NCI-H2029 treated with DMSO at 0.1 percent for 48 hours (cell line): ENCODE measurements at places on chromosomes 2 and 18.
A peak's percentile ranks its signal among the peaks of the same experiment; 100 is the strongest.

- peak; percentile 18 for DNase-seq
These were observed 80.0 kb downstream of the GFPT1 start for GRCh38 chr2:69306822-69307578.

GRCh38 chr18:44840058-44840790, 159.5 kb downstream of the SETBP1 start:
- DNase-seq: no peak

GRCh38 chr2:193199322-193199721, 1004.6 kb upstream of the TMEFF2 start:
- DNase-seq: no peak

- no peak for DNase-seq
These were observed 285.0 kb upstream of the PARD3B start for GRCh38 chr2:204260162-204260877.

DNA sequence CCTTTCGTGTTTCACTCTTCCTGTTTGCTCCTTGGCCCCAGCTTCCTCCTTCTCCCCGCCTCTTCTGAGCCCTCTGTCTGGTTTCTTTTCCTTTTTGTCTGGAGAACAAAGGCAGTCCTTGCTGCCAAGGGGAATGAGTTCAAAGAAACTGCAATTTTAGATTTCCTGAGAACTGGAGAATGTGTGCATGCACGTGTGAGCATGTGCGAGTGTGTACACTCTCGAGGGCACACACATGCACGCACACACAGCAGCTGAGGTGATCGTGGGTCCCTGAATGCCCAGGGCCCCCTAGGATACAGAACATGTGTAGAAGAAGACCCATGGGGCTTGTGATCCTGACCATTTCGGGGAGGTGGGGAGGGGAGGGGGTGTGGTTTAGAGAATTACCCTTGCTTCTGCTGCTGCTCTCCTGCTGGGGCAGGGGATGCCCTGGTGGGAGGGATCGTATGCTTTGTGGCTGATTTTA, 151.8 kb downstream of the DYSF start:
- no peak for DNase-seq

DNA sequence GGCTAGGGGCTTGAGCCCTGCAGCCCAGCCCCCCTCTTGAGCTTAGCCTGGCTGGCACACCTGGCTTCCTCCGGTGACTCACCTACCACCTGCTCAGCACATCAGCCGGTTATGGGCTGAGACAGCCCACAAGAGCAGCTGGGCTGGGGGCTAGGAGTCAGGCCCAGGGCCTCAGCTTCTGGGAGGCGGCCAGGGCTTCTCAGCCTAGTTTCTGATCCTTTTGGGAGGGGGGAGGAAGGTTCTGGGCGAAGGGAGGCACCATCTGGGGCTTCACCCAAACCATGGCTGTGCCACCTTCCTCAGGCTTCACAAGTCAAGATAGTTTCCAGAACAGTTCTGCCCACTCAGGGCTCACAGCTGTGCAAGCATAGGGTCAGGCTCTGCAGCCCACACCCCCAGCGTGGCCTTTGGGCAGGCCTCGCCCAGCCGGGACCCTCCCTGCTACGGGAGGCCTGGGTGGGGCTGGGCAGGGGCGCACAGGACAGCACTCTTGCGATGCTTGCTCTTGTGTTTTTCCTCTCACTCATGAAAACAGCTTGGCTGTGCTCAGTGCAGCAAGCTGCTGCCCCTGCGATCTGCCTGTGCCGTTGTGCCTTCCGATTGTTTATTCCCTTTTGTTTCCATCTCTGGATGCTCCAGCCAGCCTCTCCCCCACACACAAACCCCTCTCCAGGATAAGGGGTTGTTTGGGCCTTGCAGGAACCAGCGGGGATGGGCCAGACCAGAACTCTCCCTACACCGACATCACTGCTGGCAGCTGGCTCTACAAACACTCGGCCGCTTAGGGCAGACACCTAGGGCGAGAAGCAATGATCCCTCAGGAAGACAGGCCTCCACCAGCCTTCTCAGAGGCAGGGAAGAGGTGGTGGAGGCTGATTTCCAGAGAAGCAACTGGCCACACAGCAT, 26.1 kb upstream of the SEMA4C start:
- peak; percentile 82 for DNase-seq

- DNase-seq: no peak
These were observed 8.6 kb downstream of the VRK2 start for GRCh38 chr2:58055033-58055786.

GRCh38 chr2:191384829-191385228, 139.6 kb downstream of the MYO1B start:
- DNase-seq: no peak

DNA sequence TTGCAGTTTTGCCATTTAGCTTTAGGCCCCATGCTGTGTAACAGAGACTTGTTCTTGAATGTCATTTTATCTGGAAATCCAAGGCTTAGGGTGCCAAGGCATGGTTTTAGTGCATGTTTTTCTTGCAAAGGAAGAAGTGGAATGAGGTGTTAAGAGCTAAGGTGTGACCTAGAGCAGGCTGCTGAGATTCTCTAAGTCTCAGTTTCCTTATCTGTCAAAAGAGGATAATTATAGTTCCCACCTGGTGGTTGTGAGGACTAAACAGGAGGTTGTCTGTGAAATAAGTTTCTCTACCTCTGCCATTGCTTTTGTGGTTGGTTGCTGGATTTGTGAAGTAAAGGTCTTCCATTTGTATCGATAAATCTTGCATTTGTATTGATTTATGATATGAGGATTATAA, 82.0 kb downstream of the TANC1 start:
- DNase-seq: no peak

DNA sequence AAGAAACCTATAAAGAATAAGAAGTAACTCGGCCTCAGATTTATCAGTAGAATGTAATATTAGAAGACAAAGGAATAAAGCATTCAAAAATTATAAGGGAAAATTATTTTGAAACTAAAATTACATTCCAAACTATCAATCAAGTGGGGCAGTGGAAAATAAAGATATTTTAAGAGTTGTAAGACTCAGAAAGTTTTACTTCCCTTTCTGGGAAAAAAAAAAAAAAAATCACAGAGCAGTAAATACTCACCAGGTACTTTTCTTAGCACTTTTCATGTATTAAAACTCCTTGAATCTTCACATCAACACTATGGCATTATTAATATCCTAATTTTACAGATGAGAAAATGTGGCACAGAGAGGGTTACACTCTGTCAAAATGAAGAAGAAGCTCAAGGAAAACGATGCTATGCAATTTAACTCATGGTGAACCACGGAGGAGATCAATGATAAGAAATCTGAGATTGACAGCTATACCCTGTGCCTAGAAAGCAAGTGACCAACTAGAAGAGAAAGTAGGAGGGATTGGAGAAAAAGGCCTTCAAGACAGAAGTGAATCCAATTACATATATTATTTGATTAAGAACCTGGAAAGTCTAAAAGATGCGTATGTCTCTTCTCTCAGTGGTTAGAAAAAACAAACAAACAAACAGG, 238.9 kb upstream of the ID2 start:
- DNase-seq: no peak

- no peak for DNase-seq
These were observed 42.2 kb downstream of the SCN2A start for GRCh38 chr2:165281387-165281786.

DNA sequence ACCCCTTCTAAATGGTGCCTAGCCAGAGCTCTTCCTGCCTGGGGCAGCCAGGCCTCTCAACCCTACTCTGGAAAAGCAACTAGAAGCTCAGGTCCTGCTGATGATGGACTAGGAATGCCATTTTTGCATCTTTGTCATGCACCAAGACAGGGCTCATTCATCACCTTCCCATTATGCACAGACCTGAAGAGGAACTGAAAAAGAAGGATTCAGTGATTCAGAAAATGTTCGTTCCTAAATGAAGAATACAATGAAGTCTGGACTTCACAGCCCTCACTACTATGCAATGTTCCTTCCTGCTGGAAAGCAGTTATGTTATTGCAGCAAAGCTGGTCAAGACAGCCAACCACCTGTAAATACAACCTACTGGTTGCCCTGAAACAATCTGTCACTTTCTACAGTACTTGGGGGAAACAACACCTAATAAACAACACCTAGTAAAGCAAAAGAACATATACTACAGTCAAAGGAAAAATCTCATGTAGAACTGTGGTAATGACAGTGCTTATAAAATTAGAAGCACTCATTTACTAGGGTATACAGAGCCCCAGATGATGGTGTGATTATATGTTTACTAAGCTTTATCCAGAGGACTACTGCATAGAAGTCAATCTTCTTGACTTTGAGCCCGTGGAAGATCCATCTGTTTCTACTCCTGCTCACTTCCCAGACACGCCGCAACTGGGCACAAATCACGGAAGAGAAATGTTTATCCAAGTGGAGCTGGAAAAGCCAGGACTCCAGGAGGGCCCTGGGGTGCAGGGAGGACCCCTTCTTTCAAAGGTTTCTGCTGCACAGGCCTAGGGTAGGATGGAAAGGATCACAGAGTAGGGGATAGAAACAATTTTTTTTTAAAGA, 103.1 kb upstream of the THOC1 start:
- no peak for DNase-seq

DNA sequence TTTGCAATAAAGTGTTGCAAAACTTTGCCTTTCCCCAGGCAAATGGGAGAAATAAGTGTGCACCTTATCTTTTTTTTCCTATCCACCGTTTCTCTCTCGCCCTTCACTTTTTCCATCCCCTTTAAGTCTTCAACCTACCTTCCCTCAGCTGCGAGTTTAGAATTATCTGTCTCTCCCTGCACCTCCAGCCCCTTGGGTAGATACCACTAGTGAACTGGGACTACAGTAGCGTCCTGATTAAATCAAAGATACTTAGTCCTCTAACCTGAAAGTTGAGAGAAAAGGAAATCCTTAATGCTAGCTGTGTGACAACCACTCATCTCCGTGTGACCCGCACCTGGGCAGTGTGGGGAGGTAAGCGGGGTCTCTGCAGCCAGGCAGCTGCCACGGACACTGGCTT, 16.1 kb upstream of the PPP4R1 start:
- no peak for DNase-seq

GRCh38 chr2:113039158-113039557, 13.5 kb downstream of the IL36B start:
- no peak for DNase-seq

GRCh38 chr2:174066871-174067270, 101.7 kb upstream of the SP3 start:
- no peak for DNase-seq

GRCh38 chr2:121095257-121096080, 189.5 kb downstream of the TFCP2L1 start:
- peak; percentile 18 for DNase-seq

DNA sequence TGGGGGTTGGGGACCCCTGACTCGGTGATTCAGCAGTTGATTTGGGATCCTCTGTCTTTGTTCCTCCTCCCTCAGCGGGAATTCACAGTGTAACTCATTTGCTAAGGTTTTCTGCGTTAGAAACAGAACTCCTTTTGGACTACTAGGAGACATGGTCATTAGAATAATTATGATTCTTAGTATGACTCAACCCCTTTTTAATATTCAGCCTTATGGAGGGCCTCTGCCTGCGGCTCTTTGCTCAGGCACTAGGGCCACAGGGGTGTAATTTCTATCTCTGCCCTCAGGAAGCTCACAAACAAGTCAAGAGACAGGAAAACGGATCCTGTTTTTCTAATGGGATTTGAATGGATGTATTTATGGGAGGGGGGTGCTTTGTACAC, 117.4 kb downstream of the SPTBN1 start:
- DNase-seq: no peak

DNA sequence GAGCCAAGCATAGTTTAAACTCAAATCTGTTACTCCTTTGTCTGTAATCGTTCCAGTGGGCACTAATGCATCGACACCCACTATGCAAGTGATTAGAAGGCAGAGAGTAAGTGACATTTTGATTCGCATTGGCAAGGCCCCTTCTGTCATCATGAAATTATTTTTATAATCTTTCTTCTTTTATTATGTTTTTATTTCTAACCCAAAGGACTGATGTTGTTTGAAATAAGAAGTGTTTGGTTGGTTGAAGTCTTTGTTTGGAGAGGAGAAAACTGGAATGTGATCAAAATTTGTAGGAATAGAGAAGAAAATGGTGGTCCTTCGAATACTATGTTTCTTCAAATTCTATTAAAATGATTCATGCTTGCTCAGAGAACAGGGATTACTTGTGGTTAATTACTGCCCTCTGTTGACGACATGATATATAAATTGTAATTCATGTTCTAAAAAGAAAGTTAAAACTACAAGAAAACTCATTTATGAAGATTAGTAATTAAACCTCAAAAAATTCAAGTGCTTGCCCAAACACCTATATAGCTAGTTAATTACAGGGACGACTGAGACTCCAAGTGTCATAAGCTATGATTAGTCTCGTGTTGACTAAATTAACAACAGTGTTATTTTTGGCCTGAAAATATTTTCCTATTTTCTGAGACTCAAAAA, 26.4 kb upstream of the TFPI start:
- peak; percentile 15 for DNase-seq

GRCh38 chr2:197208841-197209240, 101.7 kb downstream of the ANKRD44 start:
- DNase-seq: no peak

- DNase-seq: no peak
These were observed 113.4 kb downstream of the PIEZO2 start for GRCh38 chr18:11035814-11036495.

- no peak for DNase-seq
These were observed 61.8 kb downstream of the ARHGAP25 start for GRCh38 chr2:68796295-68796905.

DNA sequence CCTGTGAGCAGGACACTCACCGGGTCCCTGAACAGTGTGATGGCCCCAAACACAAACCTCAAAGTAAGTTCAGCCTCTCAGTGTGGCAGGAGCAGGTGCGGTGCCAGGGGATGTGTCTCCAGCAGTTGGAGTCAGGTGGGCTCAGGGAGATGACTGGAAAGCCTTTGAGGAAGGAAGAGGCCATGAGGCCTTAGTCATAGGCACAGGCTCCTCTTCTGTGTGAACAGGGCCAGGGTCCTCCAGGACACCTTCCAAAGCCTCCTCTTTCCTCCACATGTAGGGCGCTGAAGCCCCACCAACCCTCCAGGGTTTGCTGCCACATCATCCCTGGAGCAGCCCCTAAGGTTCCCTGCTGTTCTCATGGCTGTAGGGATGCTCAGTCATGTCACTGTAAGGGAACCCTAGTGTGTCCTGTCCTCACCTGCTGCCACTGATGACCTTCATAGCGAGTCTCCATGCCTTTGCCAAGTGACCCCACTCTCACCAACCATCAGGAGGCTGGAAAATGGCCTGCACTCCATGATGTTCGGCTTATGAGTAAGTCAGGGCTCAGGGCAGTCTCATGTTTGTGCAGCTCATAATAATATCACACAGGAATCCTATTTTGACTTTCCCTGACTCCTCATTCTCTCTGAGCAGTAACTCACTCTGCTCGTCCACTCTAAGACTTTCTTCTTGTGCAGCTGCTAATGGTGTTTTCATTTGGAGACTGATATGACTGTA, 1152.9 kb downstream of the RPIA start:
- DNase-seq: no peak
